Astrocyte (in vitro differentiated cells and primary cell): ENCODE measurements at places on chromosomes 11 and 22.
A peak's percentile ranks its signal among the peaks of the same experiment; 100 is the strongest.

DNA sequence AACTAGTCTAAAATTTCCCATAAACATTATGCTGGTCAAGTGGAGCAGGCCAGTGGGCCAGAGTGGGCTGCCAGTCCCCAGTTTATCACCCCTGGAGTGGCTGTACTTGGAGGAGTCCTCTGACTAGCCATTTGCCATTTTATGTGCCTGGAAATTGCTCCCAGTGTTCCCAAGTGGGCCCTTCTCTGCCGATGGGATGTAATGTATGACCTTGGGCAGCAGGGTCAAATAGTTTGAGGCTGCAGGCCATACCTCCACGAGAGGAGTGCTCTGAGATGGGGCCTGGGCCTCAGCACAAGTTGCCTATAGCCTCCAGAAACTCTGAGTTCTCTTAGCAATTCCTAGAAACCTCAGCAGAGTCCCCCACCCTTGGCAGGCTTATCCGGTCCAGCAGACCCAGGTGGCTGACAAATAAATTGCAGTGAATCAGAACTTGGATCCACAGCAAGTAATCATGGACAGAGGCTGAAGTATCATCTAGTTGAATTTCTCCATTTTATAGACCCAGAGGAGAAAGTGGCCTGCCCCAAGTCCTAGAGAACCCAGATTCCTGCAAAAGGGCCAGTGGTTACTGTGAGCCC lies 17.8 kb upstream of the PATZ1 start:
- no peak for DNase-seq
- H3K27ac ChIP-seq: no peak overlapping the region
- no peak overlapping the region for H3K4me3 ChIP-seq
- no peaks in the 10 kb centered on the region for H3K36me3 ChIP-seq
- no peaks in the 10 kb centered on the region for H3K27me3 ChIP-seq
- H3K4me1 ChIP-seq: no peaks in the 10 kb centered on the region

DNA sequence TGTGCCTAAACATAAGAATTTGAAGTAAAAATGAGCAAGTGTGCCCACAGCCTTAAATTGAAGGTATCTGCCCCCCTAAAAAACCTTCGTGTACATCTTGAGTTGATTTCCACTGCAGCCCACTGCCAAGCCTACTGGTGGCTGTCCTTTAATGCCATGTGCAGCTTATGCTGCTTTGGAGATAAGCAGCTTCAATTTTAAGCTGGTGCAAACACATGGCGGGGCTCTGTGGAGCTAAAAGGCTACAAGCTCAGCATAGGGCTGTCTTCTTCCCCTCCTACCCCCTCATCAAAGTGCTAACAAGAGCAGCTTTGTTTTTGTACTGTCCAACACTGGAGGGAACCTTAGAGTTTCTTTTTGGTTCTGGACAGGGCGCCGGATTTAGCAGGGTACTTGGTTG lies 128.5 kb upstream of the LMO1 start:
- H3K36me3 ChIP-seq: no peaks in the 10 kb centered on the region
- DNase-seq: no peak
- no peak overlapping the region for H3K4me3 ChIP-seq

DNA sequence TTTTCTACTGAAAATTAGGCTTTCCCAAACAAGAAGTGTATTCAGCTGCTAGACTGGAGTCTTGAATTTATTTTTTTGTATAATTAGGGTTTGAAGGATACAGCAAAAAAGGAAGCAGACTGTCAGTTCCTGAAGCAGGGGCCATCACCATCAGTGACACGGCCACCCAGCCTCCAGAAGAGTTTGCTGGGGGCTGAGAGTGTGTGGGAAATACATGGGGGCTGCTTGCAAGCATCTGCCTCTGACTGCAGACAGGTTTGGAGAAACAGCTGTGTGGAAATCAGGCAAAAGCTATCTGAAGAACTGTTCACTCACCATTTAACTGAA lies 23.0 kb downstream of the FZD4 start:
- H3K4me1 ChIP-seq: peaks cover 24% of the 10 kb centered on the region
- peak overlapping the region; percentile 45 for H3K27ac ChIP-seq
- no peaks in the 10 kb centered on the region for H3K27me3 ChIP-seq
- no peak for DNase-seq

- no peak for DNase-seq
- no peak overlapping the region for H3K27ac ChIP-seq
- H3K4me1 ChIP-seq: no peaks in the 10 kb centered on the region
- no peaks in the 10 kb centered on the region for H3K36me3 ChIP-seq
These were observed 48.1 kb upstream of the SPATA19 start for GRCh38 chr11:133893381-133893780.

GRCh38 chr22:23682077-23682476 lies 8.7 kb upstream of the RGL4 start:
- DNase-seq: no peak
- H3K36me3 ChIP-seq: no peaks in the 10 kb centered on the region
- no peak overlapping the region for H3K27ac ChIP-seq
- H3K4me3 ChIP-seq: no peak overlapping the region

- no peaks in the 10 kb centered on the region for H3K27me3 ChIP-seq
- DNase-seq: no peak
- H3K4me3 ChIP-seq: no peak overlapping the region
These were observed 17.5 kb upstream of the CDC42EP2 start for GRCh38 chr11:65297026-65297672.
